ENCODE measurements at places on chromosomes 1 and 21.

DNA sequence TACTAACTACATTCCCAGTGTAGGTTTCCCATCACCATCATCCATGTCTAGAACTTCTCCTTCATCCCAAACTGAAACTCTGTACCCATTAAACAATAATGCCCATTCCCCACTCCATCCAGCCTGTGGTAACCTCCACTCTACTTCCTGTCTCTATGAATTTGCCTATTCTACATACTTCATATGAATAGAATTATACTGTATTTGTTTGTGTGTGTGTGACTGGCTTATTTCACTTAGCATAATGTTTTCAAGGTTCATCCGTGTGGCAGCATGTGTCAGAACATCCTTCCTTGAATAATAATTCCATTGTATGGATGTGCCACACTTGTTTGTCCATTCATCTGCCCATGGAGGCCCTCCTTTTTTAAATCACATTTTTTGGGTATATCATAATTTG lies 35.7 kb downstream of the ATP2B4 start:
- no peak for DNase-seq

DNA sequence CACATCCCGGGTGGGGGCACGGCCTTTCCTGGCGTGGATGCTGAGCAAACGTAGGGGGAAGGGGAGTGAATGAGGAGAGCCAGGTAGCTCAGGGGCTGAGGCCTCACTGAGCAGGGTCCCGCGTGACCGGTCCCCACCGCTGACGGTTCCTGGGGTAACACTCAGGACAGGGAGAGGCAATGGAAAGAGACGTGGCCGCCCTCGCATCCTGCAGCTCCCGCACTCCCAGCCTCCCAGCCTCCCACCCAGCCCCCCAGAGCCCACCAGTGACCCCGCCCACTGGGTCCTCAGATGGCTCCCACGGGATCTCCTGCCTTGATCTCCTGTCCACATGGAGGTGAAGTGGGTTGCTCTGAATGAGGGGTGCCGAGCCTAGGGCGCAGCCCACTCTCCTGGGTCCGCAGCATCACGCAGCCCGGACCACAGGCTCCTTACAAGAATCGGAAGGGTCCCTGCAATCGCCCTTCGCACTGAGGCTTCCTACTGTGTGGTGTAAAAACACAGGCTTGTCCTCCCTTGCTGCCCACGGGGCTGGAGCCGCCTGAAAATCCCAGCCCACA lies 2.4 kb downstream of the TSPEAR start:
- no peak for DNase-seq

GRCh38 chr1:3114846-3115245 lies 45.8 kb downstream of the PRDM16 start:
- no peak for DNase-seq

- no peak for DNase-seq
Observed at GRCh38 chr1:165917166-165917565, 89.8 kb downstream of the UCK2 start.

DNA sequence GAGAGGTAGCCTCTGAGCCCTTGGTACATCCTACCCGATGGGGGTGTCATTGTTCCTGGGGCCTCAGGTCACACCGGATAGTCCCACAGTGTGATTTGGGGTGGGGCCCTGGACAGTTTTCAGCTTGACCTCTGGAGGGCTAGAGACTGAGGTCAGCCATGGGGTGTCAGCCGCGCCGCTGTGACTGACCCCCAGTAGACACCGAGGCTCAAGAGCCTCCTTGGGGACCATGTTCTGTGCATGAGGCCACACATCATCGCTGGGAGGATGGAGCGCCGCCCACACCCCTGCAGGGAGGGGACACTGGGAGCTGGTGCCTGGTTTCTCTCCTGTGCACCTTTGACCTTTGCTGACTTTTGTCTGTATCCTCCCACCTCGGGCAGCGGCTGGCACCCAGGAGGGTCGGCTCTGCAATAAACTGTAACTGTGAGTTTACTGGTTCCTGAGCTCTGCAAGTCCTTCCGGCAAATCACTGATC lies 22.6 kb downstream of the ITGB2 start:
- DNase-seq: no peak

- no peak for DNase-seq
Observed at GRCh38 chr1:184970691-184971161, 3.6 kb downstream of the NIBAN1 start.

DNA sequence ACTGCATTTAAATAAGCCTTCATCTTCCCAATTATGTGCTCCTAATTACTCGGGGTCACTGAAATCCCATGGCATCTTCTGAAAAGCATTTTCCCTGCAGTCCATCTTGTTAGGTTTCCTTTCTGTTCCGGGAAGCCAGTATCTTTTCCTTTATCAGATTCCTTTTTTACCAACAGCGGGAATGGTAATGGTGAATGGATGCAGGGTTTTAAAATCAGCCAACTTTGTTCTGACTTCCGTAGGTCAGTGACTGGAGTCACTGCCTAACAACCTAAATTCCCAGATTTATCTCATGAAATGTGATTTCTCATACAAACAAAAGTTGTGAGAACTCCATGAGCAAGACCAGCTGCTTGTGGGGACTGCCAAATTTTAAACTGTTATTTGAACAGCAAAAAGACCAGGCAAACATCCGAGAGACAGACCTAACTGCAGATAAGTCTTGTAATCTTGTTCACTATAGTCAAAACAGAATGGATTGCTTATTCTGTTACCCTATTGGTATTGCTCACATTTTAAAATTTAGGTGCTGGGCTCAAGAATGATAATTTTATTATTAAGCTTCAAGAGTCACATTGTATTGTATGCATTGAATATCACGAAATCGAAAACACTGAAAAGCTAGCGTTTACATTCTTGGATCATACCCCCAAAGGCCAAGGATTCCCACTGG lies 1.2 kb upstream of the RWDD3 start:
- no peak for DNase-seq

GRCh38 chr1:40532844-40533424 lies 1.5 kb downstream of the ZNF684 start:
- peak; percentile 19 for DNase-seq

DNA sequence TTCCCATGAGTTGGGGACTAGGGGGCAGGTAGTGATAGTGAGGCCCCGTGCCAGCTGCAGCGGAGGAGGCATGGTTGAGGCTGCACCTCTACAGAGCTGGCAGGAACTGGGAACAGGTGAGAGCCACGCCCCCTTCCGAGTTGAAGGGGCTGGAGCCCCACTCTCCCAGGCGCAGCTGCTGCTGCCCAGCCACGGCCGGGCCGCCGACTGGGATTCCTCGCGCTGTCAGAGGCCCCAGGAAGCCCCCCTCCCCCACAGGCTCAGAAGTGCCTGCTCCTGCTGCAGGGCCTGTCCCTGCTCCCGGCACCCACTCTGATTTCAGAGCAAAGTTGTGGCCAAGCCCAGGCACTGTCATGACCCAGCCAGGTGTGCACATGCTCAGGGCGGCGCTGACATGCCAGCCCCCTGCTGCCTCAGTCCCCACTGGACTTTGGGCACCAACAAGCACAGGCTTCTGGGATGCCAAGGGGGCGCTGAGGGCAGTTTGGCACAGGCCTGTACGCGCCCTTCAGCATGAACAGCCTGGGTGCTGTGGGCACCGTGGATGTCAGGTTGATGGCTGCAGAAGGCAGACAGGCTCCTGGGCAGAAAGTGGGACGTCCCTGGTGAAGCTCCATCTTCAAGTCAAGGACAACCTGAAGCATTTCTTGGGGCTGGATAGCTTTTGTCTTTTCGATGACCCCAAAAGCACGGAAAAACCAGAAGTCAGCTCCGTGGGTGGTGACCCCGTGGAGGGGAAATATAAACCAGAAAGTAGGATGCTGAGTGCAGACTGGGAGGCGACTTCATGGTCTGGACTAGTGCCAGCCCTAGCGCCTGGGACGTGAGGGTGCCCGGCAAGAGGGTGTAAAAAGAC lies 121.5 kb downstream of the SIM2 start:
- DNase-seq: no peak

DNA sequence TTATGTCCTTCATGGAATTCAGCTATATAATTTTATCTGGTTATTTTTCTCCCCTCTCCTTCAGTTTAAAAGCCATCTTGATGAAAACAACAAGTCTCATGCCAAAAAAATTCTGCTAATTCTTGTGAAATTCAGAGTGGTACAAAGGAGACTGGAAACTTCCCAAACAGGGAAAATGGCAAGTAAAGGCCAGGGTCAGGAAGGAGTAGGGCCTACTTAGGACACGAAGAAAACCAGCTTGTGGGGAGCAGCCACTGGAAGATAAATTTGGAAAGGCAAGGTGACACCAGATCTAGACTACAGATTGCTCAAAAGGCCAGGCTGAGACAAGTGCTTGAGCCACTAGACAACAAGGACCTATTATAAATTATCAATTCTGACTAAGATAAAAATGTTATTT lies 6.4 kb downstream of the TSTD1 start:
- peak; percentile 43 for DNase-seq

DNA sequence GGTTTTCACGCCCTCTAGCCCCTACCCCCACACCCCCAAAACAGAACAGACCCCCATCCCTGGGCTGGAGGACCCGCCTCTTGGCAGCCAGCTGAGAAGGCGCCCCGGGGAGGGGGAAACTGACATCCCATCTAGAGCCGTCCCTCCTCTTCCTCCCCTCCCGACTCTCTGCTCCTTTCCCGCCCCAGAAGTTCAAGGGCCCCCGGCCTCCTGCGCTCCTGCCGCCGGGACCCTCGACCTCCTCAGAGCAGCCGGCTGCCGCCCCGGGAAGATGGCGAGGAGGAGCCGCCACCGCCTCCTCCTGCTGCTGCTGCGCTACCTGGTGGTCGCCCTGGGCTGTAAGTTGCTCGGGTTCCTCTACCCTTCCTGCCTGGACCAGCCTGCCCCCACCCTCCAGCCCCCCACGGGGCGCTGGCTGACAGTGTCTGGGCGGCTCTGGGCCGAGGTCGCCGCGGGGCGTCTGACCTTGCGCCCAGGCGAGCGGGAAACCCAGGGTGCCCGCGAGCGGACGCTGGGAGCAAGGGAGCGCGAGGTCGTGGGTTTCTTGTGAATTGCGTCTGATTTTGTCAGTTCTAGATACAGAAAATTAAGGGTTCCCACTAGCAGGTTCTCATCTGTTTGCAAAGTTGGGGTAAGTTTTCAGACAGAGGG lies 618 bp downstream of the JAM2 start:
- DNase-seq: peak; percentile 26

- no peak for DNase-seq
Observed at GRCh38 chr1:94677714-94678113, 136.2 kb upstream of the F3 start.

DNA sequence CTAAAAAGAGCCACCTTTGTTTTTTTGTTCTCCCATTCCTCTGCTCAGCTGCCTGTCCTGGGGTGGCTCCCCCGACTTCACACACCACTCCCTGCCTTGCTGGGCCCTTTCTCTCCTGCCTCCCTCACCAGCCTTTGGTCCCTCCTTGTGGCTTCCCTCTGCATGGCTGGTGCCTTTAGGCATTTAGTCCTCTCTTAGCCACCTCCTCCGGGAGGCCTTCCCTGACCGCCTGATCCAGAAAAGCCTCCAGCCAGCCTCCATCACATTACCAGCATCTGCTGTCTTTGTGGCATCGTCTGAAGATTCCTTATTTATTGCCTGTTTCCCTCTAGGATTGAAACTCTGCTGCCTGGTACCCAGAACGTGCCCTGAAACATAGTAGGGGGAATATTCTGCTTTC lies 46.2 kb upstream of the ACOT11 start:
- no peak for DNase-seq

DNA sequence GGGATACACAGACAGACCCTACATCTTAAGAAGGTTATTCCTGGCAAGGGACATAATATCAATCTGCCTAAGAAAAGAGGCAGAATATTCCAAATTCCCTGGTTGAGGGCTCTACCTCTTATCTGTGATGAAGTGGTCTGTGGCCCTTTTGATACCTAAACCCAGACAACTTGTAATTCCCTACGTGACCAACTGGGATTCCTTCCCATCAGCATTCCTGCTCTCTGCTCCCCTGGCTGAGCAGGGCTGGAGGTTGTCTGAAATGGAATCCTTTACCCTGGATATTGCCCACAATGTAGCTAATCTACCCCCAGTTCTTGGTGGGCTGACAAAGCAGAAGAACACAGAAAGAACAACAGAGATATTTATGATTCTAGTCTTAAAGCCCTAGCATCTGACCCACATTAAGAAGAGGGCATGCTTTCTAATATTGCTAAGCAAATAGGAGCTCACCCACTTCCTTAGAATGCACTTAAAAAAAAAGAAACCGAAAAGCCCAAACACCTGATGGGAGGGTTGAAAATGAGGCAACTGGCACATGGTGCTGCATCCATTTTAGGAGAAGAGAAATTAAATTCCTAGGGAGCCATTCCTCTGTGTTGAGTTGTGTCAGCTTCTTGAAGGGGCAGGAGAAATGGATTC lies 36.8 kb downstream of the GADD45A start:
- DNase-seq: no peak

DNA sequence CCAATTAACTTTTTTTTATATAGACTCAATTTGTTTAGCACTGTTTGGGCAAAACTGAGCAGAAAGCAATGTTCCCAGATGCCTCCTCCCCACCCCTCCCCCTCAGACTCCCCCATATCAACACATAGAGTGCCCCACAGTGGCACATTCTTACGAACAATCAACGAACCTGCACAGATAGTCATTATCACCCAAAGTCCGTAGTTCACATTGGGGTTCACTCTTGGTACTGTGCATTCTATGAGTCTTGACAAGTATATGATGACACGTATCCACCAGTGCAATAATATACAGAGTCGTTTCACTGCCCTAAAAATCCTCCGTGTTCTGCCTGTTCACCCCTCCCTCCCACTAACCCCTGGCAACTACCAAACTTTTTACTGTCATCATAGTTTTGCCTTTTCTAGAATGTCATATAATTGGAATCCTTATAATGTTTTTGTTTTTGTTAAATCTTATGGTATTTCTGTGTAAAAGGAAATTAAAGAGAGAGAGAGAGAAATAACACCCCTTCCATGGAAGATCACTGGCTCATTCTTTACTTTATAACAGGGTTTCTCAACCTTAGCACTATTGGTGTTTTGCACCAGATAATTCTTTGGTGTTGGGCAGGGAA lies 37.2 kb upstream of the HNRNPU start:
- no peak for DNase-seq

DNA sequence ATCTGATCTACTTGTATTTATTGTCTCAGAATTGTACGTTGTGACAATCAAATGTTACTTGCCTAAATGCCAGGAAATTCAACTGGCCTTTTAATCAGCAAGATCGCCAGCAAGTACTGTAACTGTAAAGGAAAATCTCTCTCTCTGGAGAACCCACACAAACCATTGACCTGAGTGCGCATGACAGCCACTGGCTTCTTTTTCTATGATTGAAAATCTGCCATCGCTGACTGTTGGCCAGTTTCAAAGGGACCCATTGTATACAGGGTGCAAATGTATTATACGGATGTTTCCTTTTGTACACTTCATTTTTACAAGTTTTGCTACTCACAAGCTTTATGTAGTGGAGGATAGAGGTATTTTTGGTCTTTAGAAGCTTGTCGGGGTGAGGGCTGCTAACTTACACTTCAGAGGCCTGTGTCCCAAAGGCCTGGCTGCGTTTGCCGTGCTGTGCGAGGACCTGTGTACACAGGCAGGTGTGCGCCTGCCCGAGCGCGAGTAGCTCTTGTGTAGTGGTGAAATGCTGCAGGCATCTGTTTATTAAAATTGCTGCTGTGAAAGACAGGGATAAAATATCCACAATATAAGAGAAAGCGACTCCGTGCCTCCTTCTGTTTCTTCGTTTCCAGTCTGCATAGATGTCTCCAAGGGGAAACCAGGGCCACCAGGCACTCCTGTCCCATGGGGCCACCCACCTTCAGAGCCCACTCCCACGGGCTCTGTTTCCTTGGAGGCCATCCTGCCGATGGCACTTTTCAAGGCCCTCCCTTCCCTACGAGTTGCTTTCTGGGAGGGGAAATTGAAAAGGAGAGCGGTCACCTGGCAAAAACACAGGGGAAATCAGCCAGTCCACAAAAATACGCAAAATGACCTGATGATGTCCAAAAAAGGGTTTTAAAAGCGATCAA lies 25.3 kb upstream of the TRAPPC10 start:
- DNase-seq: no peak

- DNase-seq: no peak
Observed at GRCh38 chr21:32728848-32729247, 1.0 kb upstream of the SYNJ1 start.
